ENCODE measurements at places on chromosomes 1 and 21.

DNA sequence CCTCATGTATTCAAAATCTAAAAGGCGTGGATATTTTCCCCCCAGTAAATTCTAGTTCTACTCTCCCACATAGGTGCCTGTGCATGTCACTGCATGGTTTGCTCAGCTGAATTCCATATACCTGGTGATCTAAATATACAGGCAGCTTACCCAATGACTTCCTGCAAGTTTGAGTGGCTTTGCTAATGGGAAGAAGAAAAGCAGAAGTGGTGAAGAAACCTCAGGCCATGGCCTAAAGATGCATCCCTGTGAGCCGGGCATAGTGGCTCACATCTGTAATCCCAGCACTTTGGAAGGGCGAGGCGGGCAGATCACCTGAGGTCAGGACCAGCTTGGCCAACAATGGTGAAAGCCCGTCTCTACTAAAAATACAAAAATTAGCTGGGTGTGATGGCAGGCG is 11.5 kb downstream of the SLC44A3 start:
- DNase-seq: no peak

- DNase-seq: no peak
These were observed 62.4 kb upstream of the FAM3B start for GRCh38 chr21:41254090-41254700.

DNA sequence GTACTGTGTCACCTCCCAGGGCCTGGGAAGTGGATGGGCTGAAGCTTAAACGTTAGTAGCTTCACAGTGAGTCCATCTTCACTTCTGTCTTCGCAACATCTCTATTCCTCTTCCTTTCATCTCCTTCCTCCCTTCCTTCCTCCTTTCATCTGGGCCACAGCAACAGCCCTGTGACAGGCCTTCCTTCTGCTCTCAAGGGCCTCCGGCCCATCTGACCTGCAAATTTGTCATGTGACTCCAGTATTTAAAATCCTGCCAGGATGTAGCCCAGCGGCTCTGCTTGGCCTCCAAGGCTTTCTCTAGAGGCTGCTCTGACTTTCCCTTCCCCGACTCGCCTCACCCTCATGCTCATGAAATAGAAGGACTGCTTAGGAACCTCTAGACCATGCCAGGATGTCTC is 10.9 kb upstream of the BATF3 start:
- DNase-seq: no peak

GRCh38 chr1:14578156-14578555 is 20.3 kb upstream of the KAZN start:
- no peak for DNase-seq

- no peak for DNase-seq
These were observed 71.0 kb downstream of the SSBP3 start for GRCh38 chr1:54335011-54335754.

DNA sequence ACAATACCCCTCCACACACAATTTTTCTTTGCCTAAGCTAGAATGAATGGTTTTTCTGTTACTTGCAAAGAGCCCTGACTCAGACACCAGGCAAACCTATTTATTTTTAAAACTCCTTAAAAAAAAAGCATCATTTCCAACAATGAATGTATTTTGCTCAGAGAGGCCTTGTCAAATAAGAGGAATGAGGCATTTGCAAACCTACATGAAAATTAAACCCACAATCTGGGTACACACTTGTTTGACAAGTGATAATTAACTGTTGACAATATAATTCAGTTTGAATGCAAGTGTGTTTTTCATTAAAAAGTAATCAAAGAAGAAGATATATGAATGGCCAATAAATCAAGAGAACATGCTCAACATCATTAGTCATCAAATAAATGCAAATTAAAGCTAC is 339.5 kb downstream of the PTPRU start:
- DNase-seq: no peak

DNA sequence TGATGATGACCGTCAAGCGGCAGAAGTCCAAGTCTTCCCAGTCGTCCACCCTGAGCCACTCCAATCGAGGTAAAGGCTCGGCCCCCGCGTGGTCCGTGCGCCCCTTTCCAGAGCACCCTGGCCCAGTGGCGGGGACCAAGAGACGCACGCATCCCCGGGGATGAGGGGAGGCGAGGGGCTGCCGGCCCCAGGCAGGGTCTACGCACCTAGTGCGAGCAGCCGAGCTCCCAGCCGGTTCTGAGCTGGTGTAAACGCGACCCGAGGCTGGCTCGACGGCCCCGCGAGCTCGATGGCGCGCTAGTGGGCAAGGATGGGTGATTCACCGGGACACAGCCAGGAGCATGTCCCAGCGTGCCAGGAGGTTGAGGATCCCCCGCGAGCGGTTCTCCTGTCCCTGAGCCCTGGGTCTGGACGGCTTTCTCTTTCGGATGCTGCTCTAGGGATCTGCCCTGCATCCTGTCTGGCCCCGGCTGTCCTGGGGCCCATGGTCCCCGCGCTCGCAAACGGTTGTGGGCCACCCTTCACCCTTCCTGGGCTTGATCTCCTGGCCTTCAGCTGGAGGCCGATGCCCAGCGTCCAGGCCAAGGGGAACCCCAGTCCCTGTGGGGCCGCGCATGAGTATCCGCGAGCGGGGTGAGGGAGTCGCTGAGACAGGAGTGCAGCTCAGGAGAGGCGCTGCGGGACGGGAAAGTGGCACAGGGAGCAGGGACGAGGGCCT is 689 bp downstream of the PKP1 start:
- DNase-seq: no peak

DNA sequence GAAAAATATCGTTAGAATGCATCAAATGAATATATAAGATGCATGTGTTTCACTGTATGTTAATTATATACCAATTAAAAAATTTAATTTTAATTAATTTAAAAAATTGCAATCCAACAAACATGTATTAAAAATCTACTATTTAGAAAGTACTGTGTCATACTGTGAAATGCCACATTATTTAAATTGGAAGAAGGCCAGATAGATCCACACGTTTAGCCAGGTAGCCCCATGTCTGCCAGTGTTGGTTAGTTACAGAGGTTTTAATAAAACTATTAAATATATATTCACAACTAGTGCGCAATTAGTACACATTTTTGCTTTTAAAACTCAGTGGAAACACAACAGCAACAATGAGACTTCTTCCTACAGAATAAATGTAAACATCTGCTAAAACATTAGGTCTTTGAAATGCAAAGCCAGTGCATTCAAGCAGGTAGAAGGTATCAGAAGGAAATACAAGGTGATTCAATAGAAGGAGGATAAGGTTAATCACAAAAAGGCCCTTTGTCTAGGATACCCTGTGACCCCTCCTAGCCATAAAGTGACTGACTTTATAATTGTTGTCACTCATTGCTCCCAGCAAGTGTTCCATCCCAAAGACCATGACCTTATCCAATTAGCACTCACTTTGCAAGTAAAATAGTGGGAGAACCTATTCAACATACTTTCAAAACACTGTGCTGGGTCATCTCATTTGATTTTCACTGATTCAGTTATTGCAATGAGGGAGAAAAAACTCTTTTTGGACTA is 211.5 kb downstream of the TTLL7 start:
- DNase-seq: no peak

GRCh38 chr1:32991386-32991785 is 26.8 kb upstream of the RNF19B start:
- DNase-seq: no peak

- DNase-seq: no peak
These were observed 22.0 kb downstream of the OLFM3 start for GRCh38 chr1:101974599-101975274.

GRCh38 chr1:69121723-69122122 is 446.0 kb upstream of the LRRC7 start:
- DNase-seq: no peak

DNA sequence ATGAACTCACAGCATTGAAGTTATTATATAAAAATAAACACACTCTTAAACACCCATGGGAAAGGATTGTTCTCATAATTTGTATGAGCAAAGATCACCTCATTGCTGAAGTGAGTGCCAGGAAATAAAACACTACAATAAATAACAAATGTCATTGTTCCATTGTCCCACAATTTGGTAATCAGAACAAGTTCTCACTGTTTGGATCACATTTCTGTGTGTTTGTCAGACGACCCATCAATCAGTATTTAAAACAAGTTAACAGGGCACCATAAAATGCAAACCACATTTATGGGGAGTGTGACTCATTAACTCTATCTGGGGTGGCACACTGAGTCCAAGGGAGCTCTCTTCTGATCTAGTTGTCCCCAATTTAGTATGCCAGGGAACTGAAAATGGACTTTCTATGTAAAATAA is 124.5 kb downstream of the PTPRC start:
- DNase-seq: no peak

GRCh38 chr1:185798505-185798904 is 64.3 kb downstream of the HMCN1 start:
- no peak for DNase-seq

DNA sequence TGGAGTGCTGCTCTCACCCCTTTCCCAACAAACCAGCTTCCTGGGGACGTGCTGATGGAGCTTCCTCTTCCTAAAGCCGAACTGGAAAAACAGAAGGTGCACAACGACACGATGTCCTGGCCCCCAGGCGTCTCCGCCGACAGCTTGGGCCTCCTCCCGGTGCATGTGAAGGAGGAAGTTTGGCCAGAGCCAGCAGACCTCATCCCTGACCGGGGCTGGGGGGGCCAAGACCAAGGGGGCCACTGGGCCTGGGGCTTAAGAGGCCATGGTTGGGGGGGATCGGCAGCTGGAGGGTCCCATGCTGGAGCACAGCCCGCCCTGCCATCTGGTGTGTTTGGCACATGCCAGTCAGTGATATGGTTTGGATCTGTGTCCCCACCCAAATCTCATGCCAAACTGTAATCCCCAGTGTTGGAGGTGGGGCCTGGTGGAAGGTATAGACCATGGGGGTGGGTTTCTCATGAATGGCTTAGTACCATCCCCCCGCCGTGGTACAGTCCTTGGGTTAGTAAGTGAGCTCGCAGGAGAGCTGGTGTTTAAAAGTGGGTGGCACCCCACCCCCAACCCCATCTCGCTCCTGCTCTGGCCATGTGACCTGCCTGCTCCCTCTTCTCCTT is 6.4 kb downstream of the HES4 start:
- DNase-seq: no peak

DNA sequence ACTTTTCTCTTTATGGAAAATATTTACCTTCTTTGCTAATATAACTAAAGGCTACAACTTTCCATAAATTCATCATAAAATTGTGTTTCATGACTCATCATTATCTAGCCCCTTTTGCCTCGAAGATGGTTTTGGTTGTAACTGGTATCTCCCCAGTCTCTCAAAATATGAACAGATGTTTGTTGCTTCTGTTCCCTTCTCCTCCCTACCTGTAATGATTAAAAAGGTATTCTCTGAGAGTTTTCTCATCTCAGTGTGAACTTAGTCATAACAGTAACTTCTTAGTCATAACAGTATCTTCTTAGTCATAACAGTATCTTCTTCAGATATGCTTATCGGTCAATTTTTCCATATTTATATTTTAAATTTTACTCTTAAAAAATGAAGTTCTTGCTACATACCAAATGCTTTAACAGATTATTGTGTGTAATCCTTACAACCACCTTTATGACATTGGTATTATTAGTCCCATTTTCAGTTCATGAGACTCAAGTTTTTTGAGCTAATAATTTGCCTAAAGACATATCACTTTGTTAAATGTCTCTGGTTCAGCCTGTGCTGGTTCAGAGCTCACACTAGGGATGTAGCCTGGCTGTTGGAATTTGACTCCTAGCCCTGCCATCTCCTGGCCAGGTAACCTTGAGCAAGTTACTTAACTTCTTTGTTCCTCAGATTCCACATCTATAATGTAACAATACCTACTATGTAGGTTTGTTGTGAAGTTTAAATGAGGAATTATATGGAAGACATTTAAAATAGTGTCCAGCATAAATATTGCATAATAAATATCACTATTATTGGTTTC is 32.6 kb downstream of the ATP1B1 start:
- no peak for DNase-seq

DNA sequence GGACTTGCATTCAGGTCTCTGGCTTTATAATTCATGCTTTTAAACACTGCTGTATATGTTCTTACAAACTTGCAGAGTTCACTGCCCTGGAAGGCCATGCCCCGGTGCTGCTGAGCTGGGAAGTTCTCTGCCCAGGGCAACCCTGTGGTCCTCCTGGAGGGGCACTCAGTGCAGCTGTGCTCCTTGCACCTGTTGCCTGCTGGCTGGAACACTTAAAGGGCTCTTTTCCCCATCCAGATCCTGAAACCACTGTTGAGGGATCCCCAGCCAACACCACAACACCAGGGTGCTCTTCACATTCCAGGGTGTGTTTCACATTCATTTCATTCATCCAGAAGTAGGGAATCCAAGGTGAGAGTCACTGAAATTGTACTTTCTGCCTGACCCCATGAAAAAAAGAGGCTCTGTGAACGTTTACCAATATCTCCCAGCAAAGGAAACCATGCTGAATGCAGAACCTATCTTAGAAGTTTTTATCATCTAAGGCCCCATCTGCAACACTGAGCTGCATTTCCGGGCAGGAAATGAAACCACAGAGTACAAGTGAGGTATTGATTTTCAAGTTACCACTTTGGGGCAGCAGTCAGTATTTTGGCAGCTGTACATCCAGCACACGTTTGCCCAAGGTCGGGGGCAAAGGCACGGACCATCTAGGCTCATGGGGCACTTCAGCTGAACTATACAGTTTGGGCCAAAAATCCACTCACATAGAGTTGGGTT is 16.4 kb upstream of the KIAA0040 start:
- DNase-seq: no peak

DNA sequence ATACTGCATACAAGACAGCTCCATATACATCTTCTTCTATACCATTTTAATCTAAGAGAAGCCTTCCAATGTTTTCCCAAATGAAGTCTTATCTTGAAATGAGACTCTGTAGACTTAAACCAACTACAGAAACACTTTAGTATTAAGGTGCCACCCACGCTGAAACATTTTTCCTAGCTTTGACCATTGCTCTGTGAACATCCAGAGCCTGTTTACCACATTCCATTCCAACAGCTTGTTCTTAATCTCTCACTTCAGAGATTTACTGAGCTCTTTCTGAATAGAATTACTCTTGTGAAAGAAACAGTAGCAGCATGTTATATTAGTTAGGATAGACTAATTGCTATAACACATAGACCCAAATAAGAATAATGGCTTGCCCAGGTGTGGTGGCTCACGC is 19.6 kb upstream of the POGZ start:
- DNase-seq: no peak
